NT2/D1 (cell line): ENCODE measurements at places on chromosomes 3 and 15.

DNA sequence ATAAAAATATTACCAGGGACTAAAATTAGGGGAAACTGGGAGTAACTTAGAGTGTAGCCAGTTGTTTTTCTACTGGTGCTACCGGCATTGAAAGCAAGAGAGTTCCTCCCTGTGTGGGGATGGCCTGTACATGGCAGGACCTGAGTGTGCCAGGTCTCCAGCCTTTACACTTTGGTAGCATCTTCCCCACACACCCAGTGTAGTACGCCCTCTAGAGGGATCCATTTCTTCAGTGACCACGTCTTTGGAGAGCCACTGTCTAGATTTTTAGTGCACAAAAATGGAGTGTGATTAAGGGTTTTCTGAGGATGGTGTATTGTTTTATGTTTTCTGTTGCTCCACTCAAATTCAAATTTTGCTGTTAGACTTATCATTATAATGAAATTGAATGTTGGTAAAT, 507.0 kb upstream of the TPRG1 start:
- no peak for DNase-seq

- no peak for DNase-seq
Measured at GRCh38 chr3:37938011-37938410, 52.6 kb upstream of the VILL start.

DNA sequence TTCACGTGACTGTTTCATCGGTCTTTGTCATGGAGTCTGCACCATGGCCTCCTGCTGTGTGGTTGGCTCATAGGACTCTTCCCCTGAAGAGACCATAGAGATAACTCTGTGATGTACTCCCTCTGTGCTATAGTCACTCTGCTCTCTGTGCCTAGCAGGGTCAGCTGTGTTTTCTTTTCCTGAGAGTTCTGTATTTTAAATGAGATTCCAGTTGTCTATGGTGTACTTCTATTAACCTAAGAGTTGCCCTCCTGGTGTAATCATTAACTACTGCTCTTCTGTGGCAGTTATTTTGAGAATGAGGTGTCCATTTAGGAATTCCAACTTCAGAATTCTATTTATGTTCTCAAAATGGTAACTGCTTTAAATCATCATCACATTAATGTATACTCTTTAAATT, 114.5 kb upstream of the ARPP21 start:
- no peak for DNase-seq

GRCh38 chr3:195246581-195246995, 24.4 kb downstream of the XXYLT1 start:
- no peak for DNase-seq

DNA sequence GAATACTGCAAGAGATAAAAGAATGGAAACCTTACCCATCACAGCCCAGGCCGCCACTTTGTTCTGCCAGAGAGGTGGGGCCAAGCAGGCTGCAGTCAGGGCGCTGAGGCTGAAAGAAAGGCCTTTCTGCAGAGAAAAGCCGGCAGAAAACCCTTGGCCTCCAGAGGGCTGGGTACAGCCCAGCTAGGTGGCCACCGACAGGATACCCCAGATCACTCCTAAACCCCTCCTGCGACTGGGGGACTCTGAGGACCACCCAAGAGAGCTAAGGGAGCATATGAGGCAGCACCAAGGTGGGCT, 69.3 kb downstream of the SMAD6 start:
- DNase-seq: no peak

GRCh38 chr3:23389089-23389488, 186.0 kb downstream of the UBE2E2 start:
- DNase-seq: peak; percentile 30
